ENCODE measurements at places on chromosomes 7 and 10.

- DNase-seq: no peak
Measured at GRCh38 chr7:116509982-116510579, 10.5 kb downstream of the CAV2 start.

DNA sequence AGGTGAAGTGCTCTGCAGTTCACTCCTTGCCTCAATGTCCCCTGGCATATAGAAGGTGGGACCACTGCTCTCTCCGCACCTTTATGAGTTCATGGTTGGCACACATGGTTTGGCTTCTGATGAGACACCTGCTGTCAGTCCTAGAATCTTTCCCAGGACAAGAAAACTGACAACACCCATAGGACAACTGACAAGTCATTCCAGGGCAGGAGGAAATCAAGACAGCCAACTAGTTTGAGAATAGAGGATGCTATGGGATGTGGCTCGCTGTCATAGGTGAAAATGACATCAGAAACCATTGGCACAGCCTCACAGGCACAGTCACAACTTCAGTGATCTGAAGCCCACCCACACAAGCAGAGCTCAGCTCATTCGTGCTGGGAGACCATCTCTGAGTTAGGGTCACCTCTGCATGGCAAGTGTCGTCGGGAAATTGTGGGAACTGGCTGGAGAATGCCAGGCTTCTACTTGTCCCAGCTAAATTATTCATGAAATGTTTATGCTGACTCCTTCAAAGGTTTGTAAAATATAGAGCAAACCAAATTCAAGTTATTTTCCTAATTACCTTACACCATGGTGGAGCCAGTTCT is 762.4 kb downstream of the GRID1 start:
- no peak for DNase-seq

GRCh38 chr10:74587109-74587854 is 239.1 kb upstream of the KAT6B start:
- no peak for DNase-seq

DNA sequence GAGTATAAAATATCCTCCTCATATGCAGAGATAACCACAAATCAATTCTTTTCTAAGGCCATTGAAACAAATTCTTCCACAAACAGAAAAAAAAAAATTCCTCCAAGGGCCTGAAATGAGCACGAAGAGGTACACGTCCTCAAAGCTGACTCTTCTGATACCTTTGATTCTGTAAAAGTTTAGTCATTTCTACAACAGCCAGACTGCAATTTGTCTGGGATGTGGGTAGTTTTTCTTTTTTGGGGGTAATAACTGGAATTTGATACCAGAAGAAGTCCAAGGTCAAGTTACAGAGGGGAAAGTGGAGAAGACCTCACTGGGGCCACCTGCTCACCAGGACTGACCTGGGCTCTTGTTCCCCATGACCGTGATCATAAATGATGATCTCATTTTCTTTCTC is 121.8 kb downstream of the AOAH start:
- DNase-seq: no peak

DNA sequence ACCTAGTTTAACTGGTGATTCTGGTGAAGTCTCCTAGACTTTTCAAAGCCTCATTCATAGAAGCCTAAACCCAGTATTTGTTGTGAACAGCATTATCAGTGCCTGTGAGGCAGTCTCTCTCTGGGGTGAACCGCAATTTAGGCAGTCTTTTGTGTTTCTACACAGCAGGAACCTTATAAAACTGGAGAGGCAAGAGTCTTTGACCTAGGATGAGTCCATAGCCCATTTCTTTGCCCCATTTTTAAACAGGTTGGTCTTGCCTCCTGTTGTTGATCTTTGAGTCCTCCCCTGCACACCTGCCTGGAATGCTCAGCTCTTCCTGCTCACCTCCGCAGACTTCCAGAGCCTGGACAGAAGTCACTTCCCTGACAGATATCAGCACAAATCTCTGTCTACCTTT is 51.2 kb upstream of the NRP1 start:
- DNase-seq: no peak

DNA sequence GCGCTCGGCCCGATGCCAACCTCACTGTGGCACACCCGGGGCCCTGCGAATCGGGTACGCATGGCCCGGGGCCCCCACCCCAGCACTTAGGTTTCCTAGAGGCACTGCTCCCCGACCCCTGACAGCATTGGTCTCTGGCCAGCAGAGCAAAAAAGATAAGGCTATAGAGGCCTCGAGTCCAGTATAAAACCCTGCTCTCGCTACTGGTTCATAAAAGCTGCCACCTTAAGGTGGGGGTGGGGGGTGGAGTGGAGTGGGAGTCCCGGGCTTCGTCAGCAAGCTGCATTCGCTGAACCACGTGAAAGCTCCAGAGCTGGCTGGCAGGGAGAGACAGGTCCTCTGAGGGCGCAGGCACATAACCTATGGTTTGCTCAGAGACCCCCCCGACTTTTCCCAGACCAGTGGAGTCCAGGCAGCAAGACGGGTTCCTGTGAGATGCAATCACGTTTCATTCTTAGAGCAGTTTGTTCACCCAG is 1.3 kb downstream of the KAZALD1 start:
- DNase-seq: no peak

- DNase-seq: no peak
Measured at GRCh38 chr7:49771427-49772176, 1.8 kb upstream of the VWC2 start.

DNA sequence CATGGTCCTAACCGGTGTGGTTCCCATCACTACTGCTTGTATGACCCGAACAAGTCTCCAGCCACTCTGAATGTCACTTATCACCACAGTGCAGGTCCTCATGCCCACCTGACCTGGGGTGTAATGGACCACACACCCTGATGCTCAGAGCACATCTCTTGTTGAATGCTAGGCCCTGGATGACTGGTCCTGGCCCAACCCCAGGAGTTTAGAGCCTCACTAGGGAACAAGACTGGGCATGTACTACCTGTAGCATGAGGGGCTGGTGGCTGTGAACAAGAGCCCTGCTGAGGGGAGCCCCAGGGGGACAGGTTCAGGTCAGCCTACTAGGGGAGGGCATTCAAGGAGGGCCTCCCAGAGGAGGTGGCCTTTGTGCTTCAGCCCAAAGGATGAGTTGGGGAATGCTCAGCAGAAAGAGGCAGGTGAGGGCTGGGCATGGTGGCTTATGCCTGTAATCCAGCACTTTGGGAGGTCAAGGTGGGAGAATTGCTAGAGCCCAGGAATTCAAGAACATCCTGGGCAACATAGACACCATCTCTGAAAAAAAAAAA is 31.2 kb downstream of the ZMIZ1 start:
- no peak for DNase-seq

DNA sequence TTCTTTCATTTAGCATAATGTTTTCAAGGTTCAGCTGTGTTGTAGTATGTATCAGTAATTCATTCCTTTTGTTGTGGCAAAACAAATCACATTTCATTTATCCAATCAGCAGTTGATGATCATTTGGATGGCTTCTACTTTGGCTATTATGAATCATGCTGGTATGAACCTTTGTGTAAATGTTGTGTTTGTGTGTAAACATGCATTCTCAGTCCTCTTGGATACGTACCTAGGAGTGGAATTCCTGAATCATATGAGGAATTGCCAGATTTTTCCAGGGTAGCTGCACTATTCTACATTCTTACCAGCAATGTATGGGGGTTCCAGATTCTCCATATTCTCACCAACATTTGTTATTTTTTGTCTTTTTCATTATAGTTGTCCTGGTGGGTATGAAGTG is 578.5 kb upstream of the MKI67 start:
- no peak for DNase-seq

- no peak for DNase-seq
Measured at GRCh38 chr7:27466703-27467102, 196.0 kb downstream of the HIBADH start.

DNA sequence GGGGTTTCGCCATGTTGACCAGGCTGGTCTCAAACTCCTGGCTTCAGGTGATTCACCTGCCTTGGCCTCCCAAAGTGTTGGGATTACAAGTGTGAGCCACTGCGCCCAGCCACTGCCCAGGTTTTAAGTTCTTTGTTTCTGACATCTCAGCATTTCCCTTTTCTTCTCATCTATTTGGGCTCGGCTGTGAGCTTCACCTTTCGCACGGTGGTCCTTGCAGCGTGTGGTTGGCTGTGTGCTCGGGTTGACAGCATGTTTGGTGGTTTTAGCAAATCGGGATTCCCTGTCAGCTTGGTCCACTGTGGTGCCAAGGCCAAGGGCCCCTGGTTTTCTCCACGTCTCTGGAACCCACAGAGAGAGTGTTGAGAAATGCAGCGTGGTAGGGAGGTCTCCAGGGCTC is 138.8 kb downstream of the DNAJB6 start:
- no peak for DNase-seq

GRCh38 chr7:123122916-123123315 is 76.9 kb downstream of the SLC13A1 start:
- no peak for DNase-seq

DNA sequence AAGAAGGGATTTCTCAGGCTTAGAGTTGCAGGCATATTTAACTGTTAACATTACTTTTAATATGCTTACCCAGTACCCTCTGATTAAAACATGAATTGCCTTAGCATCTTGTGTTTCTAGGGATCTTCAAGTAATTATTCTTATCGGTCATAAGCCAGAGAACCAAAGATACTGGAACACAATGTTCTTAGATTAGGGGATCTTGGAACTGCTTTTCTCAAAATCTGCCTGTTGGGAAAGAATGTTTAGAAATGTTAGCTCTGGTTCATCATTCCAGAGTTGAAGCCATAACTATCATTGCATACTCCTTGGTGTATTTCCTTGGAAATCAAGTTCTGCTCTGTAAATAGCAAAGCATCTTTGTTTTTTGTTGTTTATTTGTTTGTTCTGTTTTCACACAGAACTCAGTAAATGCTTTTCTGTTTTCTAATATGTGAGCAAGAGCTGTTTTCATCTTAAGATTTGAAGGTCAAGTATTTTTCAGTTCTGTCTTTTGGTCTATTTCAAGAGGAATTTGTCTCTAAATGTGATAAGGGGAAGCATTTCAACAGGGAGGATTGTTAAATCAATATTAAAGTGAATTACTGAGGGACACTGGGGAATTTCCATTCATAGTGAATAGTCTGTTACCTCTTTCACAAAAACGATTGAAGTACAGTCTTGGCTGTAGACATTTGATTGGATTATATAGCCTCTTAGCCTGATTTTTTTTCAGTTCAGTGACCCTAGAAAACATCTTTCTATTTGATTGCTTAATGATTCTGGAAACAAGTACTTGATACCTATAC is 103.2 kb upstream of the CYP26C1 start:
- no peak for DNase-seq

DNA sequence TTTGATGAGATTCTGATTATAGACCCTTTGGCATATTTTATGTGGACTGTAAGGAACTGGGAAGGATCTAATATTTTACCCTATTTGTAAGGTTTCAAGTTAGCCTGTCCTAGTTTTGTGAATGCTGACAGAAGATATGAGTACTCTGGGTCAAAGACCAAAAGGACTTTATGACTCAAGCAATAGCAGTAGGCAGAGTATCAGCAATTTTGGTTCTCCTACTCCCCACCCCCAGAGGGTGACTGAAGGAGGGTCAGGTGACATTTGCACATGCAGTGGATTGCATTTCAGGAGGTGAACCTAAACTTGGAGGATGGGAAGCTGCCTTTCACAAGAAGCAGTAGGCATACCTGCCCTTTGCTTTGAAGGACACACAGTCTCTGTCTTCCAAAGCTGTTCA is 84.0 kb upstream of the KLF6 start:
- DNase-seq: no peak

GRCh38 chr10:26682931-26683330 is 14.6 kb upstream of the PDSS1 start:
- no peak for DNase-seq

DNA sequence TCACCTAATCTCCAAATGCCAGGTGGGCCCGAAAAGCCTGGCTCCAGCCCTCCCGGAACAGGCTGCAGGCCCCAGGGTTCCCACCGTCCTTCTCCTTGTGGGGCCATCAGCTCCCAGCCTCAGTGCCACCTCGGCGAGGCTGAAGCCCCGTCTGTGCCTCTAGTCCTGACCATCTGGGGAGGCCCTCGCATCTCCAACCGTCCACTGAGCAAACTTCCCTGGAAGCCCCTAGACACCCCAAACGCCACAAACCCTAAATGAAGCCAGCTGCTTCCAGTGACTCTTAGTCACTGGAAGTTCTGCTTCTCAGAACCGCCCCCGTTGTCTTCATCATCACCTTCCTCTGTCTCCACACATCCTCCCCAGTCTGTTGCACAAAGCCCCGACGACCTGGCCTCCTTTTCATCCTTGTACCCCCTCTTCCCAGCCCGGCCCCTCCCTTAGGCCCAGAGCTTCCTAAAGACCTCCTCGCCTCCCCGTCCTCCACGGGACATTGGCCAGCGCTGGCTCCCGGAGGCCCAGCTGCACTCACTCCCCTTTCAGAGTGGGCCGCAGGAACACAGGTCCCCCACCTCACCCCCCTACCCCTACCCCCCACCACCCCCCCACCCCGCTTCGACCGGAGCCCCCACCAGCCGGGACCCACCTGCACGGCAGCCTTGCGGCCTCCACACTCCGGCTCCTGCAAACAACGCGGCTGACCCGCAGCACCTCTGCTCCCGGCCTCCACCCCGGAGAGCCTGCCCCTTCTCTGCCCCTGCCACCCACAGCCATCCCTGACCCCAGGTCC is 1.1 kb upstream of the DIP2C start:
- no peak for DNase-seq

- DNase-seq: no peak
Measured at GRCh38 chr10:31604646-31605170, 285.7 kb downstream of the ZEB1 start.

- DNase-seq: peak; percentile 40
Measured at GRCh38 chr10:90319188-90319914, 538.5 kb downstream of the HTR7 start.

GRCh38 chr10:98295907-98296306 is 27.9 kb upstream of the LOXL4 start:
- no peak for DNase-seq

DNA sequence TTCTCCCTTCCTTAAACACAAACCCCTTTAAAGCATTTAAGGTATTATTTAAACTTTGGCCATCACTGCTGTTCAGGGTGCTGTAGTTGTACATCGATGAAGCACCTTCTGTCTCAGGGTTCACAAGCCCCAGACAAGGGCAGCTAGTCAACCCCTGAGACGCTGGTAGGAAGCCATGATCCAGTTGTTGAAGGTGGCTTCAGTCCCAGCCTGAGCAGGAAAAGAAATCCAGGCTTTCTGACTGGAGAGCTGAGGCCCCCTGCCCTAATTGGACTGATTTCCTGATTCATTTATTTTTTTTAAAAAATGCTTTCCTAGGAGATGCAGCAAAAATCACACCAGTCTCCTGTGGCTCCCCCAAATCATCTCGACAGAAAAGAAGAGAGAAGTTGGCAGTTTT is 15.8 kb downstream of the CPA1 start:
- DNase-seq: no peak

DNA sequence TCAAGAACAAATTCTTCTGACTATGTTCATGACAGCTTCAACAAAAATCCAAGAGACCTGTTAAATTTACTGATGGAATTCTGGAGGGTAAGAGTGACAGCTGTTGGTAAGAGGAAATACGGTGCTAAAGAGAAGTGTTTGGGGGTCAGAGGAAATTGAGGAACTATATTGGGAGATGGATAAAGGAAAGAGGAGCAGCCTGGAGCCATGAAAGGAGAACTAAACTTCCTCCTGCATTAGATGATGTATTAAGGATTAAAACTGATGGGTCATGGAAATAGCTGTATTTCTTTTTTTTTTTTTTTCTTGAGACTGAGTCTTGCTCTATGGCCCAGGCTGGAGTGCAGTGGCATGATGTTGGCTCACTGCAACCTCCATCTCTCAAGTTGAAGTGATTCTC is 95.3 kb downstream of the HERPUD2 start:
- DNase-seq: no peak

GRCh38 chr10:121291823-121292222 is 306.4 kb downstream of the FGFR2 start:
- no peak for DNase-seq
